ENCODE measurements at places on chromosomes 12 and 14.

DNA sequence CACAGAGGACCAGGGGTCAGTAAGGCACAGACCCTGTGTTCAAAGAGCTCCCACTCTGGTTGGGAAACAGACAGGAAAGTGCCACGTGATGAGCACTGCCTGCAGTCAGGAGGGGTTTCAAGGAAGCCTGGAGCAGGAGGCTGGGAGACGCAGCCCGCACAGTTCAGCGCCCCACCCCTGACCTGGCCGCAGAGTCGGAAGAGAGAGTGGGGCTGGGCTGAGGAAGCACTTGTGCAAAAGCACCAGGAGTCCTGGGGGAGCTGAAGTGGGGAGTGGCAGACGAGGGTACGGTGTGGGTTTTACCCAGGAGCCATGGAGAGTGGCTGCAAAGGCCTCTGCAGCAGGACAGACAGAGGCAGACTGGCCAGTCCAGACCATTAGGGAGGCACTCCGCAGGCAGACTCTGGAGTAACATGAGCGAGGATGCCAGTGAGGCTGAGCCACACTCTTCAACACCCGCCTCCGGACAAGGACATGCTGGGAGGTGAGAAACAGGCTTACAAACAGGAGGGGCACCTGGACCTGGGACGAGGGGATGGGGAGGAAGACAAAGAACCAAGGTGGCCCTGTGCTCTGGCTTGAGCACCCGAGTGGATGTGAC lies 85.7 kb upstream of the GPR68 start:
- DNase-seq = no peak

- DNase-seq = no peak
These were observed 4.7 kb downstream of the MDM2 start for GRCh38 chr12:68812553-68813241.

DNA sequence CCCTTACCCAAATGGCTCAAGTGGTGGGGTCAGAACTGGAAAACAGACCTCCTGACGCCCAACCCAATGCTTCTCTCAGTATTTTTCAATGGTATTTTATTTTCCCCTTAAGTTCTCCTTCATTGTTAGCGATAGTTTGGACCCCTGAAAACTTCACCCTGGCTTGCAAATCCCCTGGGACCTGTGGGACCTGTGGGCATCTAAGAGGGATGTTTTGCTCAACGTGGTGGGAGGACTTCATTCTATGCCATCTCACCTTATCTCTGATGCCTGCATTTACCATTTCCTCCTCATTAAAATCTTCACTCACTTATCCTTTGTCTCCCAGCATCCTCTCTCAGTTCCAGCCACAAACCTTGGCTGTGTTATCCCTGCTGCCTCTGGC lies 59.4 kb upstream of the GZMB start:
- DNase-seq = no peak

GRCh38 chr12:76764856-76765255 lies 941 bp downstream of the ZDHHC17 start:
- DNase-seq = no peak

DNA sequence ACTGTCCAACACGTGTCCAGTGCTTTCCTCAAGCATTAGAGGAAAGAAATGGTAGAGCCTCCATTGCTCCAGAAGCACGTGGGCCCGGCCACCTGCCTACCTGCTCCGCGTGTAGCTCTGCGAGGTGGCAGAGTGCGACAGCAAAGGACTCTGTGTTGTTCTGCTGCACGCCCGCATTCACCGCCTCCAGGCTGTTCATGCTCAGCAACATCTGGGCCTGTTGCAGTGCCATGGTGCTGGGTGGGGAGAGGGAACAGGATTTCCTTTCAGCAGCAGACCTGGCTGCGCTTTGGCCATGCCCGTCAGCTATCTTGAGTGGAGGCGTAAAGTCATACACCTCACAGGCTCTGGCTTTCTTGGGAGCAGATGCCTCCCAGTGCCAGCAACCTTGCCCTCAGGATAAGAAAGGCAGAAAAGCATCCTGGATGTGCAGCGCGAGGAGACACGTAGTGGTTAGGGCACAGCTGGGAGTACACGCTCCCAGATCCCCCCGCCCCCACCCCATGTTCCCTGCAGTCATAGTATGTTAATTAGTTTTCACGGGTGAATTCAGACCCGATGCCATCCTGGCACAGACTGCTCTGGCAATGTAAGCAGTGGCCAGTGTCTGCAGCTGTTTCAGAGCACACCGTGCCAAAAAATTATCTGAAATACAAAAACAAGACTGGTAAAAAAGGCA lies 25.1 kb downstream of the ANAPC5 start:
- no peak for DNase-seq

- no peak for DNase-seq
These were observed 758.3 kb downstream of the C12orf50 start for GRCh38 chr12:87270919-87271318.

- DNase-seq = no peak
These were observed 45.8 kb downstream of the AP5M1 start for GRCh38 chr14:57314396-57315089.

DNA sequence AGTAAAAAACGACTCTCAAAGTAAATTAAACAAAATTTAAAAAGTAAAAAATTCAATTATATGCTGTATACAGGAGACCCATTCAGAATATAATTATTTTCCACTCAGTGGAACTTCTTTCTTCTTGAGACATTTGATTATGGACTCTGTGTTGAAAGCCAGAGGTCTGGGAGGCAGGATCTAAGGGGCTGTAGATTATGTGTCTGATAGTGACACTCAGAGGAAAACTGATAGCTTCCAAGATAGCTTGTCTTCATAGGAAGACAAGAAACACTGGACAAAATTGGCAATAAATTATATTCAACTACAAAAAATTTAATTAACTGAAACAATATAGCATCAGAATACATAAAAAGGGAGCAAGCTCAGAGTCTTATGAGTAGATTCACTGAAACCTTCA lies 135.8 kb downstream of the KITLG start:
- no peak for DNase-seq

GRCh38 chr12:120996133-120996746 lies 17.9 kb downstream of the HNF1A start:
- DNase-seq = no peak

- DNase-seq = no peak
These were observed 769.3 kb upstream of the FLRT2 start for GRCh38 chr14:84760489-84761126.

DNA sequence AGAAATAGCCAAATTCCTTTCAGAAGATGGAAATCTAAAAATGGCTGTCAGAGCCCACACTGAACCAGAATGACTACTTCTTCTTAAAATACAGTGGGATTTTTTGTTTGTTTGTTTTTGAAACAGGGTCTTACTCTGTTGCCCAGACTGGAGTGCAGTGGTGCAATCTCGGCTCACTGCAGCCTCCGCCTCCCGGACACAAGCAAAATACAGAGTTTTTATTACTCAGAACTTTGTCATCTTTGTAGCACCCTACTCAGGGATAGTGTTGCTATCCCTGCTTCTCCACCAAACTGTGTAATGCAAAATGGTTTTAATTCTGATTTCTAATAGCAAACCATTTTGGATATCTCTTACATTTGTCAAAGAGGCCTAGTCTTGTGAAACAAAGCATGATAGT lies 16.4 kb downstream of the ZNF410 start:
- DNase-seq = no peak

DNA sequence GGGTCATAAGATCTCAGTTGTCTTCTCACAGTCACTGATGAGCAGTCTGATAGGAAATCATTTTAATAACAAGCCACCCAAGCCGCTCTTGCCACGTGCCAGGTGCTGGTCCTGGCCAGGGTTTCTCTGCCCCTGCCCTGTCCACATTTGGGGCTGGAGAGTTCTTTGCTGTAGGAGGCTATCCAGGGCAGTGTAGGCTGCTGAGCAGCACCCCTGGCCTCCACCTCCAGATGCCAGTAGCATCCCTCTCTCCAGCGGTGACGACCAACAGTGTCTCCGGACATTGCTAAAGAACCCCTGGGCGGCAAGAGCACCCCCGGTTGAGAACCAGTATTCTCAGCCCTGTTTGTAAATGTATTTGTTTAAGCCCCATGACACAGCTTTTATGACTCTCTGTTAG lies 243.7 kb downstream of the GLT1D1 start:
- no peak for DNase-seq

DNA sequence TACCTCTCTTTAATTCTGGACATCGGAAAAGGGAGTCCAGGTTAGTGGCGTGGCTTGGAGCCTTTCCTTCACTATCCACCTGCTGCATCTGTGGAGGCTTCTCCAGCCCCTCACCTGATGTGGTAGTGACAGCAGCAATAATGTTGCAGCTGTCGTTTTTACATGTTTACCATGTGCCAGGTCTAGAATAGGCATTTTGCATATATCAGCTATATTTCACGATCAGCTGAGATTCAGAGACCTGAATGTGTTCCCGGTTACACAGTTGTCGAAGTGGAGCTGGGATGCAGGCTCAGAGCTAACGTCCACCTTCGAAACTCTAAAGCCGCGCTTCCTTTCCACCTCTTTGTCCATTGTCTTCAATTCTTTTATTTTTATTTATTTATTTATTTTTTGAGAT lies 91.0 kb downstream of the BORCS5 start:
- DNase-seq = no peak

All from HFFc6 (cell line).